T follicular helper cell (primary cell): ENCODE measurements at places on chromosomes 12 and 14.

DNA sequence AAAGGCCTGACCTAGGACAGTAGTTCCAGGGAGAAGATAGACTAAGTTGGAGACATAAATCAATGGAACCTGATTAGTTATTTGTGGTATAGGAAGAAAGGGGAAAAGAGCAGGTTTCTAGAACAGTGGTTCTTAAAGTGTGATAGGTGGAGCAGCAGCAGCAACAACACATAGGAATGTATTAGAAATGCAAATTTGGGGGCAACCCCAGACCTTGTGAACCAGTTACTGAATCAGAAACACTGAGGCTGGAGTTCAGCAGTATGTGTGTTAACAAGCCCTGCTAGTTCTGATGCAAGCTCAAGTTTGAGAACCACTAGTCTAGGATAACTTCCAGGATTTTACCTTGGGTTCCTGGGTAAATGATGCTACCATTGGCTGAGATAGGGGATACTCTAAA lies 308.7 kb downstream of the EMP1 start:
- no peak for DNase-seq

GRCh38 chr12:67927815-67928214 lies 61.4 kb upstream of the IFNG-AS1 start:
- DNase-seq, result no peak

DNA sequence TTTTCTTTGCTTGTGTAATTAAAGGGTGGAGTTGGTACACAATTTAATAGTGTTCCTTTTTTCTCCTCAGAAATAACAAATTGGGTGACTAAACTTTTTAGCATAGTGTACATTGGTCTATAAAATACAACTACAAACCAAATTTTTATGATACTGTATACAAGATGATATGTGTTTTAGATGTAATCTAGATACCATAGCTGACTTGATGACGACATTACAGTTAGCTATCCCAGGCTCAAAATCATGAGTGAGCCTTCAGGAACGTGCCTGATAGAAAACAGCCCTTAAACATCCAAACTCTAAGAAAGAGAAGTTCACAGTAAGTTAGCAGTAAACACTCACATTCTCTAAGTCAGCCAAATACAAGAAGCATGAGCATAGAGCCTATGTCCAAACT lies 99.0 kb upstream of the SSTR1 start:
- no peak for DNase-seq

DNA sequence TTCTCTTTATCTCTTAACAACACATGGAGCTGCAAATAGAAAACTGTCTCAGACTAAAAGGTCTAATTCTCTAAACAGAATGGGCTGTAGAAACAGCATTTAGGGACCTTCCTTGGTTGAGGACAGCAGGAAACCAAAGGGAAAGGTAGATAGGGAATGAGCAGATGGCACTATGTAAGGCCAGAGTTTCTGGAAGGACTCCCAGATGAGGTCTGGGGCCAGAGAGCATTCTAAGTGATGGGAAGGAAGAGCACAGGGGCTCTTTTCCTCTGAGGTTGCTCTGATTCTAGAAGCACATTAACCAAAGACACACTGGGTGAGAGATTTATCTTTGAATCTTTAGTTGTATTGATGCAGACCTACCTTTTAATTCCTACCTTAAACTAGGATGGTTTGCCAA lies 79.4 kb downstream of the TPH2 start:
- DNase-seq, result no peak

GRCh38 chr14:62443796-62444195 lies 601.5 kb downstream of the KCNH5 start:
- no peak for DNase-seq

DNA sequence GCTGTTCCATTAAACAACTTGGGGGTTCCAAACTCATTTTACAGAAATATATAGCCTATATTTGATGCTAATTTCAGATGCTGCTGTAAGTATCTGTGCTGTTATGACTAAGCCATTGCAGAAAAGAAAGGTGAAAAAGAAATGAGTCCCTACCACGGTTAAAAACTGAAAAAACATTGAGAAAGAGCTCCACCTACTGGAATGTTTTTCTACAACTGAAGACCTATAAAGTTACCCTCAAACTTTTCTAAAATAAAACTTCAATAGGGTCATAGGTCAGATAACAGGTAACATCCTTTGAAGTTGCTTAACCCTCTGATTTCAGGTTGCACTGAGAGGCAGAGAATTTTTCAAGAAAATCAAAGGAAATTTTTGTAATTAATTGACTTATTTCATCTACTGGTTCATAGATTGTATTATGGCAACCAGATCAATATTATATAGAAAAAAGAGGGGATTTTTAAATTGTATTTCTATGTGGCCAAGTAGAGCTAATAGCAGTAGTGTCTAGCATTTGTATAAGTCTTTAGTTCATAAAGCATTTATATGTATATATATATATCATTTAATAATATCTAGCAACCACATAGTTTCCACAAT lies 279.9 kb downstream of the RPS29 start:
- no peak for DNase-seq

- no peak for DNase-seq
Measured at GRCh38 chr12:89333564-89334252, 18.6 kb downstream of the DUSP6 start.

GRCh38 chr14:67221248-67221981 lies 19.8 kb upstream of the PALS1 start:
- no peak for DNase-seq

GRCh38 chr14:36771028-36771640 lies 109.5 kb downstream of the PAX9 start:
- DNase-seq, result no peak

- no peak for DNase-seq
Measured at GRCh38 chr12:65300679-65301349, 22.3 kb downstream of the MSRB3 start.

DNA sequence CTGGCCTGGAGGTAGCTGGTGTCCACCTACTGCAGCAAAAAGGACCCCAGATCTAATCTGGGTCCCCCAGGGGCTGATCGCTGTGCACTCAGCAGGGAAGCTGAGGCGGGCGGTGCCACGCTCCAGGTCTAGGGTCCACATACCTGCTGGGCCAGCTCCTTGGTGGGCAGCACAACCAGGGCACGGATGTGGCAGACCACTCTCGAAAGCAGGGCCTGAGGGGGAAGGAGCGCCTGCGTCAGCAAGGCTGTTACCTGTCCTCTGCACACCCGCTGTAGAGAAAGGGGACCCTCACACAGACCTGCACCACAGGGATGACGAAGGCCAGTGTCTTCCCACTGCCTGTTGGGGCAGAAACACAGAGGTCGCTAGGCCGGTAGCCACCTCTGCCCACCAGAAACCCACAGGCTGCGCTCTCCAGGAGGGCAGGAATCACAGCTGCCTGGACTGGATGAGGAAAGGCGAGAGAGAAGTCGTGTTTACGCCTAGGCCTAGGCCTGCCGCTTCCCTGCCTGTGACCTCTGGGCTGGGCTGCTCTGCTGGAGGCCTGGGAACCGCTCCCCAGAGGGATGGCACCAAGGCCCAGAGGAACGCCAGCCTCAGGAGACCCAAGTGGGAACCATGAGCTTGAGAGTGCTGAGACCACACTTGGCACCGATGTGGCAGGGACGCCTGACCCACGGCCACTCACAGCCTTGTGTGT lies 2.0 kb downstream of the DDX51 start:
- no peak for DNase-seq

- DNase-seq, result no peak
Measured at GRCh38 chr12:59708484-59708883, 112.7 kb downstream of the SLC16A7 start.

DNA sequence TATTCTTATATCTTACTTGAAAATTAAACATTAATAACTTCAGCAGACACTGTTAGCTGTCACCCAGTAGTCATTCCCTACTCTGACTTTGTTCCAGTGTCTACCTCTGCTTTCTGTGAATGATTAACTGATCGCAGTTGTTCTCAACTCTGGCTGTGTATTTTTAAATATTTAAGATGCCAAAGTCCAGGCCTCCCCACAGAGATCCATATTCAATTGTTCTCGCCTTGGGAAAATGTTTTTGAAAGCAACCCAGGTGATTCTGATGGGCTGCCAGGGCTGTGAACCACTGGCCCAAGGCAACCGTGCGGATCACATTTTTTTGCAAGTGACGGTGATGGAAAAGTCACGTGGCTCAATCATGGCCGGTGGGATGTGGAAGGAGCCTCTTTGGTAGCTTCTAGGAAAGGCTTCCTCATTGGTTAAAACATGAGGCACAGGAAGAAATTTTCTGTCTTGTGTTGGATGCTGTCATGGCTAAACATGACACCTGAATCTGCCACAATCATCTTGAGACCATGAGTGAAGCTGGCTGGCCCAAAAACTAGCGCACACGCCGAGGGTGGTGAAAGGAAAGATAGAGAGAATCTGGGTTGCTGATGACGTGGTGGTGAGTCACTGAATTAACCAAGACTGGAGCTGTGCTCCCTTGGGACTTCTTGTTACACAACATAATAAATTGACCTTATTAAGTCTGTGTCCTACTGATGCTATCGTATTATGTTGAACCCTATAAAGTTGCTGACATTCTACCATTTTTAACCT lies 37.2 kb downstream of the RDH12 start:
- DNase-seq, result no peak

DNA sequence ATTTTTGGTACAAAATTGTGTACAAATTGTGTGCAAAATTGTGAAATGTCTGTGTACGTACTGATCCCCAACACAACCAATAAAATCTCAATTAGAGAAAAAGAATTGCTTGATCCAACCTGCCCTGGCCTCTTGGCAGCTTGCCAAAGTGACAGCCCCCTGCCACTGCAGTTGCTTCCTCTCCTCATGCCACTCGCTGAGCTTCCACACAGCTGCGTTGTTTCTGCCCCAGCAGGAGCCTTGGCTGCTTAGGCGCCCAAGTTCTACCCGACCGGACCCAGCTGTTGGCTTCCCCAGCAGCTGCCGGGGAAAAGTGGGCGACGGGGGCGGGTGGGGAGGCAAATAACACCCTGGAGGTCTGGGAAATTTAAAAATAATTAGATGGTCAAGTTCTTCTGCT lies 171.8 kb upstream of the ATF7IP start:
- DNase-seq, result no peak

GRCh38 chr14:46793144-46793543 lies 141.6 kb upstream of the RPL10L start:
- DNase-seq, result no peak

- DNase-seq, result no peak
Measured at GRCh38 chr14:61328626-61329262, 7.4 kb downstream of the PRKCH start.

DNA sequence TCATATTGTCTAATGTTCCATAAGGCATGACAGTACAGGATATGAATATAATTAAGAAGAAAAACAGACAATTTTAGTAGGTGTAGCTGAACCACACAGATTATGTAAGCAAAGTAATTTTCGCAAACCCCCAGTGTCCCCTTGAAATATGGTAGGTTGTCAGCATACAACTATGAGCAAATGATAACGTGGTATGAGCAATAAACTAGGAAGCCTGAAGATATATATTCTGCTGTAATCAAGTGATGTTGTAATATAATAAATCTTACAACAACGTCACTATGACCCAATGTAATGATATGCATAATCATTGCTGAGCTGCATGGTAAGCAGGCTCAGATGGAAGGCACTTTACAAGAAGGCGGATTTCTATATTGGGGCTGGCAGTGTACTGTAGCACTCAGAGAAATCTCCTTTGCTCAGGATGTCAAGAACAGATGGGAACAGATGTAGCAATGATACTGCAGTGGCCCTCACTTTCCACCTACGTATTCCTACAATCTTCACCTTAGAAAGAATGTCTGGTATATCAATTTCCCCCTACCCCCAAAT lies 47.8 kb upstream of the MYF6 start:
- DNase-seq, result no peak

DNA sequence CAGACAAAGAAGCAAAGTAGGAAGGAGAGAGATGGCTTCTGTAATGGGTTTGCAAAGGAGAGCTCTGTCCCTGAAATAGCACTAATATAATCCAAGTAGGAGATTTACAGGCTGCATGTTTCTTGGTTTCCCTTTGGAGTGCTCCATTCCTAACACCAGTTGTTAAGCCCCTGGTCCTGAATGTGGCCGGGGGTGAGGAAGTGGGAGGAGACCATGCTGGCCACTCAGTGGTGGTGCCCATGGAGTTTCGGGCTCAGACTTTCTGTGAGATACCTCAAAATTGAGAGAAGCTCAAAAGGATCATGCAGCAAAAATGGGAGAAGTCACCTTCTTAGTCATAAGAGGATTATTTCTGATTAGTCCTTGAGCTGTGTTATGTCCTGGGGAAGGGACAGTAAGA lies 88.5 kb downstream of the DAD1 start:
- no peak for DNase-seq
